ENCODE measurements at places on chromosomes 4 and X.

DNA sequence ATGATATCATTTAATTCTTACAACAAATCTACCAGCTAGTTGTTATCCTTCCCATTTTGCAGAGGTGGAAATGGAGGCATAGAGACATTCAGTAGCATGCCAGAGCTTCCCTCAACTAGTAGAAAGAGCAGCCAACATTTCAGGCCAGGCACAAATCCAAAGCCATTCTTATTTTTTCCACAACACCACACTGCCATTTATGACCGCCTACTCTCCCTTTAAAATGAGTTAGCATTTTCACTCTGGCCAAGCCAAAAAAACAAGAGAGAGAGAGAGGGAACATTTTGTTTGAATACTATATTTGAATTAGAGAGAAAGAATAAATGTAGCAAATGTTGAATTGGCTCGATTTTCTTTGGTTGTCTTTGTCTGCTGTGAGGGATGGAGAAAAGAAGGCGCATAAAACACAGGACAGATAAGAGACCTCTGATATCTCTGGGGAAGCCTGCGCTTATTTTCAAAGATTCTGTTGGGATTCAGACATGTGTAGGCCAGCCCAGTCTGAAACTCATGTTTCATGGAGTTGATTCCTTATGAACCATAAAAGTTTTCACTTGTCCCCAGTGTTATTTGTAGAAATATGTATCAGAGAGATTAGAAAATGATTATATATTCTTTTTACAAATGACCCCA, 265.7 kb downstream of the RAB28 start:
- no peak for DNase-seq

DNA sequence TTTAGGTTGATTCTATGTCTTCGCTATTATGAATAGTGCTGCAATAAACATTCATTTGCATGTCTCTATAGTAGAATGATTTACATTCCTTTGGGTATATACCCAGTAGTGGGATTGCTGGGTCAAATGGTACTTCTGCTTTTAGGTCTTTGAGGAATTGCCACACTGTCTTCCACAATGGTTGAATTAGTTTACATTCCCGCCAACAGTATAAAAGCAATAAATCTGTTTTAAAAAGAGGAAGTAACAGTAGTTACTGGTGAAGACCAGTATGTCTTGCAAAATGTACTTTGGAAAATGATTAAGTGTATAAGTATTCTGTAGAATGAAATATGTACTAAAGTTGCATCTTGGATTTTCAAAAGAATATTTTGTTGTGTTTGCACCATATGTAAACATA, 77.3 kb downstream of the SHROOM4 start:
- no peak for DNase-seq

DNA sequence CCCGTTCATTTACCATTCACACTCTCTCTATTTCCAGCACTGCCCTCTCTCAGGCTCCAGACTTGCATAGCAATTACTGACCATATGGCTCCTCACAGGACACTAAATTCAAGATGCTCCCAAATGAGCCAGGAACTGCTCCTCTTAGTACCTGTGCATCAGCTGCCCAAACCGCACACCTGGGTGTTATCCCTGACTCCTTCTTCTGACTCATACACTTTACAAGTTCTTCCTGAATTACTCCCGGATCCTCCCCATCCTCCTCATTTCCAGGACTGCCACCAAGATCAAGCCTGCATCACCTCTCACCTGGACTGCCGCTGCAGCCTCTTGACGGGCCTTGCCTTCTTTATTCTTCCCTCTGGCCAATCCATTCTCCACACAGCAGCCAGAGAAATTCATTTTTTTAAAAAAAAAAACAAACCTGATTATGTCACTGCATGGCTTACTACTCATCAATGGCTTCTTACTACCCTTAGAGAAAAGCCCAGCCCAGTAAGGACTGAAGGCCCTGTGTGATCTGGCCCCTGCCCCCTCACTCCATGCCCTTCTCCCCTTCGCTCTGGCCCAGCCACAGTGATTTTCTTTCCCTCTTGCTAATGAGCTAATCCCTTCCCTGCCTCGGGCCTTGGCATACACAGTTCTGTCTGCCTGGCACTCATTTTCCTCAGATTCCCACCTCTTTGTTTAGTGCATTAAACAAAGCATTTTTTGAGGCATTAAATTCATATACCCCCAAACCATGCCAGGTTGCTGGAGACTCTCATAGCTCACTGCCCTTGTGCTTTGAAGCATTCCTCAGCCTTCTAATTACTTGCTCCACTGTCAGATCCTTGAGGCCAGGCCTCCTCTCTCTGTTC, 92.0 kb downstream of the PDGFRA start:
- no peak for DNase-seq

- no peak for DNase-seq
Measured at GRCh38 chr4:4425696-4426095, 38.8 kb downstream of the NSG1 start.

DNA sequence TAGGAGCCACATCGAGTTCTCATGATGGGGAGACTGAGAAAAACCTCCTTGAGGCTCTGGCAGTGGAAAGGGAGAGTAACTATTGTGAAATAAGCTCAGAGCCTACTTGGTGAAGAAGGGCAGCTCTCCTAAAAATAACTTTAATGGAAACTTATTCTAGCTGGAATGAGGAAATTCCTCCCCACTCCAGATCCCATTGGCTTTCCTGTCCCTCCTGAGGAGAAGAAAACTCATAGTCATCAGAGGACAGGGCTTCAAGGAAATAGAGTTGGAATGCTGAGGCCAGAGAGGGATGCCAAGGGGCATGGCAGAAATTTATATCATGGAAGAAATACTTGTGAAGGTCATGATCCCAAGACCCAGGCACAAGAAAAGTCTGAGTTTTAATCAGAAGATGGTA, 70.7 kb upstream of the TAPT1 start:
- no peak for DNase-seq

DNA sequence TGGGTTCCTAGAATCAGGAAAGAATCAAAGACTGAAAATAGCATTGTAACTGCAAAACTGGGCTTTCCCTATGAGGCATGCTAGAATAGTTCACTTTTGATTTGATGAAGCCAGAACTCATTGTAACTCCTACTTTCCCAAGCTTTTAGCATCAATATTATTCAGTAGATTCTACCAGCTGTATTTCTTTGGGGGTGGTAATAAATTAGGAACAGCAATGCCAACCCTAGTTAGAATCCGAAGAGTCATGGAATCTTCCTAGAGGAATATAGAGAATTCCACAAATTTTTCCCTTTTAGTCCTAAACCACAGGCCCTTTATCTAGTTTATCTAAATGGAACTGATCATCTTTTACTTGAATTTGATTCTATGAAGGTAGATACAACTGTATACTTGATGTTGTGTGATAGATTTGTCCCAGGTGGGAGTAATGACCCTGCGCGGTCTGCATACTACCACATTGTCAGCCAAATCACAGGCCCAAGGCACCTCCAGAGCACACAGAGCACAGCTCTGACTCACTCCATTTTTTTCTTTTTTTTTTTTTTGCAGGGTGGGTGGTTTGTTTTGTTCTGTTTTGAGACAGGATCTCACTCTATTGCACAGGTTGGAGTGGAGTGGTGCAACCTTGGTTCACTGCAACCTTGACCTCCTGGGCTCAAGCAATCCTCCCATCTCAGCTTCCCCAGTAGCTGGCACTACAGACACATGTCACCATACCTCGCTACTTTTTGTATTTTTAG, 66.6 kb downstream of the EDNRA start:
- no peak for DNase-seq

DNA sequence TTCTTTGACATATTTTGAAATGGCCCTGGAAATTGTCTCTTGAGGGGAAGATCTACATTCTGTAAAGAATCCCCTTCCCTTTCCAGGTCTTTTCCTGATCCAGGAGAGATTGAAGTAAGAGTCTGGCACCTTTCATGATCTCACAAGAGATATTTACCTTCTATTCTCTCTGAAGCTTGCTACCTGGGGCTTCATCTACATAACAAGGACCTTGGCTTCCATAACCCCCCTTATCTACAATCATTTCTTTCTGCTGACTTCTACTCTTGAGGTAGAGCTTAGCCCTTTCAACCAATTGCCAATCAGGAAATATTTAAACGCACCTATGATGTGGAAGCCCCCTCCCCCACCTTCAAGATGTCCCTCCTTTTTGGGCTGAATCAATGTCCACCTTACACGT, 383.7 kb upstream of the MAGEB18 start:
- no peak for DNase-seq

- no peak for DNase-seq
Measured at GRCh38 chr4:154502111-154502510, 10.5 kb upstream of the DCHS2 start.

DNA sequence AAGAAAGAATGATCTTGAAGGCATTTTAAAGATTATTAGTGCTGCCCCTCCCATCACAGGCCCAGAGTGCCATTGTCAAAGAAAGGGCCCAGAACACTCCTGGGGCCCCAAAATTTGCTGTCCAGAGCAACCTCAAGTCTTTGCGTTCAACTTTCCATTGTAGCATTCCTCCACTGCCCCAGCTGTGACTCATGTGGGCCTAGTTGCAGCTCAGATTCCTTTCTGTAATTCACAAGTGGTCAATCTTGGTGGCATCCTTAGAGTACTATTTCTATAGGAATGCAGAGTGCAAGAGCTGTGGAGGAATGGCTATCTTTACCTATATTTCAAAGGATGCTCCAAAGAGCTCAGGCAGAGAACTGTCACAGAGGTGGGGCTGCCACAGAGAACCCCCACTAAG, 1500.8 kb upstream of the IGFBP7 start:
- DNase-seq = no peak

GRCh38 chr4:10347281-10347795, 109.9 kb downstream of the ZNF518B start:
- DNase-seq = no peak

DNA sequence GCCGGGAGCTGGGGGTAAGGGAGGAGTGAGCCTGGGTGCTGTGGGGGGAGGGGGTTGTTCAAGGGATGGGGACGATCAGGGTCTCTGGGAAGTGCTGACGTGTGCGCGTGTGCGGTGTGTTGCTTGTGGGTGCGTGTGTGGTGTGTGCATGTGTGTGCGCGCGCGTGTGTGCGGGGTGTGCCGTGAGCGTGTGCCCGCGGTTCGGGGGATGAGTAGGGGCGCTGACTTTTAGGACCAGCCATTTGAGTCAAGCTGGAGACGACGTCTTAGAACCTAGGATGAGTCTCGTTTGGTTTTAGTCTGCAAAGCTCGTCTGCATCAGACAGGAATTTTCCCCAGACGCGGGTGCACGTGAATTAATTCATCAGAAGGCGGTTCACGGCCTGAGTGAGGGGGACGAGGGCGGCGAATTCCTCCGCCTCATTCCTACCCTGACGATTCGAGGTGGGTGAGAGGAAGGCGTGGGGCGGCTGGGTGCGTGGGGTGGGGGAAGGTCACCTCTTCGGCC, 950 bp upstream of the TMEM271 start:
- DNase-seq = no peak

DNA sequence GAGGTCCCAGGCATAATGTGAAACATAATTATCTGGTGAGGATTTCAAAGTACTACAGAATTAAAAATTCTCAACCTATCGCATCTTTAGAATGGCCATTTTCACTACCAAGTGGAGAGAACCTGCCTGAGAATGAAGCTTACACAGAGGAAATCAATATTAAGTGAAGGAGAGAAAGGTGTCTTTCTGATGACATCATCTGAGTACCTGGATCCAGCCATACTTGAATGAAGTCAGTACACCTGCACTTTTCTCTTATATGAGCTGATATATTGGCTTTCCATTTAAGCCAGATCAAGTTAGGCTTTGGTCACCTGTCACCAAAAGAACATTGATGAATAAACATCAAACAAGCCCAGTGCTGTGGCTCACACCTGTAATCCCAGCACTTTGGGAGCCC, 118.9 kb upstream of the MED14 start:
- no peak for DNase-seq

GRCh38 chrX:68180579-68180978, 252.7 kb downstream of the OPHN1 start:
- no peak for DNase-seq

GRCh38 chrX:45006002-45006800, 133.2 kb downstream of the KDM6A start:
- no peak for DNase-seq

DNA sequence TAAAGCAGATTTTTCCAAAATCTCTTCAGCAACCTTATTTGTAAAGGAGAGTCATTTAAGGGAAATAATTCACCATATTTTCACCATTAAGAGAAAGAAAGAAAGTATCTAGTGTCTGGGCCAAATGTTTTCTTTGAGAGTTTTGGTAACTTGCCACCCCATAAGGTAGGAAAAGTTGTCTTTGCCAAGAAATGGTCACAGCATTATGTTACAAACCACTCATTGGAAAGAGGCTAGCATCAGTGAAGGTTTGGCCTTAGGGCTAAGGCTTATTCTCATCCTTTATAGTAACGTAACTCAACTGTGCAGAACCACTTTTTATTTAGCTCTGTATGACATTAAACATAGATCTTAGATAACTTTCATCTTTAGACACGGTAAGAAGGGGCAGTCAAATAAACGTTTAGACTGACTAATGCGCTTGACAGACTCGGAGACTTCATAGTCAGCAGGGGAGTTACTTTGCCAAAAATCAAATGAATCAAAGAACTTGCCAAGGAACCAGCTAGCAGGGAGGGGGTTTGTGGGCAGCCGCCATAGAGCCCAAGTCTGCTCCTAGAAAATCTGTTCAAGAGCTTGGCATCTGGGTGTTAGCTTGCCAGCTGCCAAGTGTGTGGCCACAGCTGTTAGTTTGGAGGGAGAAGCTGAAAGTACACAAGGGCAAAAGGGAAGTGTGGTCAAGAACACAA, 182.8 kb upstream of the GRID2 start:
- DNase-seq = no peak

DNA sequence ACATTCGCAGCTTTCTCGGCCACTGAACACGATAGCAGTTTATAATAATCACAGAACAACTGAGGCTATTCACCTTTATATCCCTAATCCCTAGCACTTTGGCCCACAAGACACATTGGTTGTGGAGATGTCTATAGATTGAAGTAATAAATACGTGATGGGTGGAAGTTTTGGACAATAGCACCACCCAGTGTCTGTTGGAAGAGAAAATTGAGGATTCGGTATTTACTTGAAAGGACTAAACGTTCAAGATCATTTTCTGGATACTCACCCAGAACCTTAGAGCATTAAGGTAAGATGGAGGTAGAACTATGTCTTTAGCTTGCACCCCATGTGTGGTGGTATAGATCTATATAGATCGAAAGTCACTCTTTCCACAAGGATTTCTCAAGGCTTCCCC, 787 bp upstream of the TMSB15A start:
- DNase-seq = peak; percentile 24

GRCh38 chrX:18076434-18076833, 144.3 kb downstream of the BEND2 start:
- DNase-seq = no peak

- no peak for DNase-seq
Measured at GRCh38 chrX:87236830-87237440, 280.7 kb upstream of the KLHL4 start.

DNA sequence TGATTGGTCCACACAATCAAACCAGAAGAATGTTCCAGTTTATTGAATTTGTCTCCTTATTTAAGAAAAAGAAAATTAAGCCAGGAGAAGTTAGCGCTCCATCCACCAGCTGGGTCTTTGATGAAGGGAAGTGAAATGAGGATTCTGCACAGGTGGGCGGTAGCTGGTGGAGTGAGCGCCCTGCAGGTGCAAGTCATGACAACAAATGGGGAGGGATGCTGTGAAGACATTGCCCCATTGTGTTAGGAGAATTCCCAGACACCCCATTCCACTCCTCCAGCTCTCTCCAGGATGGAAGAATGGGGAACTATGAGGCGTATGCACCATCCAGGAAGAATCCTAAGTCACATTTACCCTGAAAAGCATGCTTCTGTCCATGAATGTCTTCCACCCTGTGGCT, 22.9 kb downstream of the PLRG1 start:
- no peak for DNase-seq

- no peak for DNase-seq
Measured at GRCh38 chr4:87224141-87224923, 3.9 kb upstream of the KLHL8 start.

All from COR-L47 (cell line).